C1 segment of cervical spinal cord (tissue), 14 donors: ENCODE measurements at places on chromosomes 7 and 10.

GRCh38 chr7:10860516-10860915 is 113.2 kb upstream of the PHF14 start:
- DNase-seq = no peak

GRCh38 chr10:51867956-51868355 is 168.6 kb upstream of the CSTF2T start:
- DNase-seq = no peak

- peak; percentile 96 for DNase-seq
Observed at GRCh38 chr7:99558306-99559174, at the start of gene ZNF655. Gene ZNF655 (plus strand): TSS chr7:99558642. CDS start chr7:99560560, 1,918 bp downstream.

DNA sequence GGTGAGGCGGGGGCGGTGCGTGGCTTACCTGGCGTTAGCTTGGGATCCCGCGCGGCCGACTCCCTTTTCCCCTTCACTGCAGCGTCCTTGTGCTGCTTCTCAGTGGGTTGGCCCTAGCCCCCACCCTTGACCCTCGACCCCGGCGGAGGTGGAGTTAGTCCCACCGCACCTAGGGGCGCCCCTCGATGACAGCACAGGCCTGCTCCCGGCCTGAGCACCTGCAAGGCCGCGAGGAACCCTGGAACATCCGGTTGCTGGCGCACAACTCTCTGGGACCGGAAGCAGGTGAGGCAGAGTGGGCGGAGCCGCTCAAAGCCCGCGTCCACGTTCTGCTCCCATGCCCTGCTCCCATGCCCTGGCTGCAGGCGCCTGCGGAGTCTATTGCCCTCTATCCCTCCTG is 266.9 kb downstream of the USP6NL start:
- DNase-seq = no peak

- DNase-seq = no peak
Observed at GRCh38 chr7:87000344-87000743, 59.1 kb downstream of the ELAPOR2 start.

- DNase-seq = no peak
Observed at GRCh38 chr10:47331954-47332353, 9.7 kb downstream of the GDF2 start.

DNA sequence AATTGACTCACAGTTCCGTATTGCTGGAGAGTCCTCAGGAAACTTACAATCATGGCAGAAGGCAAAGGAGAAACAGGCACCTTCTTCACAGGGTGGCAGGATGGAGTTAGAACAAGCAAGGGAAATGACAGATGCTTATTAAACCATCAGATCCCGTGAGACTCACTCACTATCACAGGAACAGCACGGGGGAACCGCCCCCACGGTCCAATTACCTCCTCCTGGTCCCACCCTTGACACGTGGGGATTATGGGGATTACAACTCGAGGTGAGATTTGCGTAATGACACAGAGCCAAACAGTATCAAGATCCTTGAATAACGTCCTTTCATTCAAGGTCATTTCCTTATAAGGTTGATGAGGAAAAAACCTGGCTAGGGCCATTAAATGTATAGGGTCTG is 176.6 kb downstream of the TPK1 start:
- DNase-seq = no peak

- no peak for DNase-seq
Observed at GRCh38 chr10:48464871-48465736, 139.8 kb downstream of the ARHGAP22 start.

DNA sequence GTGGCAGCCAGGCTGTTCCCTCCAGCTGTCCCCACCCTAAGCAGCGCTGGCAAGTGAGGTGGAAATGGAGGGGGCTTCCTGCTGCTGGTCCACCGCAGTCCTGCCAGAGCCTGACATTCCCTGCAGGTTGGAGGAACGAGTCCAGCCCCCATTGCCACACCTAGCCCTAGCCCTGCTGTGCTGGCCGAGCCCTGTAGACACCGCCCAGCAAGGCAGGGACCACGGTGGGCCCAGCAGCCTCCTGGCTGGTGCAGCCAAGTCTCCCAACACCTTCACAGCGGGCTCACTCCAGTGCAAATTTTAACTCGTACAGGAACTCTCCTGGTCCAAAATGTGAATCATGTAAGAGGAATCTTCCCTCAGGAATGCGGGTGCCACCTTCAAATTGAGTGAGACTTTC is 116.3 kb downstream of the PAXIP1 start:
- no peak for DNase-seq

- no peak for DNase-seq
Observed at GRCh38 chr7:67962863-67963262, 966.2 kb downstream of the TYW1 start.

GRCh38 chr10:109933984-109934565 is 10.8 kb upstream of the XPNPEP1 start:
- DNase-seq = no peak
